ENCODE measurements at places on chromosomes 7 and 10. TPM values are rescaled to one million over a fixed set of nuclear protein-coding genes. Genes with fewer than 3 reads are reported as not detected.
A peak's percentile ranks its signal among the peaks of the same experiment; 100 is the strongest.

GRCh38 chr7:80823057-80823456 is 95.8 kb downstream of the SEMA3C start:
- DNase-seq: no peak

Gene RHOBTB1
- total RNA-seq: 12.1 TPM

GRCh38 chr7:77866786-77867536 is 68.4 kb downstream of the PHTF2 start:
- DNase-seq: no peak

Gene MCM10
- total RNA-seq: 0.62 TPM

- DNase-seq: no peak
These were observed 189.9 kb downstream of the PPP1R9A start for GRCh38 chr7:95097291-95097690.

DNA sequence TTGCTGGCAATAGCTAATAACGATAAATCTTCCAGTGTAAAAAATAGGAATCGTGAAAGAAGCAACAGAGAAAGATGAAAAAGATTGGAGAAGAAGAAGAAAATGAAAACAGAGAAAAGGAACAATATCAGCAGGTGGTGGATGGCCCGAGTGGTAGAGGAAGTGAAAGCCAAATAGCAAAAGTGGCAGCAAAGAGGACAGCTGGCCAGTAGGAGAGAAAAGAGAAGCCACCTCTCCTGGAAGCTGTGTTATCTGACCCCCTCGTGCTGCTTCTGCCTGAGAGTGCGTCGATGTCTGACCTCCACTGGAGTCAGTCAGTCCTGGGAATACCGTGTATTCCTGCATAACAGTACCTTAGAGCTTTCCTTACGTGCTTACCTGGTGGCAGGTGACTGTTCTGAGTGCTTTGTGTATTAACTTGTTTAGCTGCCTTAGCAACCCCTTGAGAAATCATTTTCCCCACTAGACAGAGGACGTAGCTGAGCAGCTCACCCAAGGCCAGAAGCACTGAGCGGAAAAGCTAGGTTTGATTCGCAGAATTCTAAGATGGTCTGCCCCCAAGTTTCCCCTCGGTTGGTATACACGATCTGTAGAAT is 88.3 kb downstream of the CHN2 start:
- DNase-seq: no peak

DNA sequence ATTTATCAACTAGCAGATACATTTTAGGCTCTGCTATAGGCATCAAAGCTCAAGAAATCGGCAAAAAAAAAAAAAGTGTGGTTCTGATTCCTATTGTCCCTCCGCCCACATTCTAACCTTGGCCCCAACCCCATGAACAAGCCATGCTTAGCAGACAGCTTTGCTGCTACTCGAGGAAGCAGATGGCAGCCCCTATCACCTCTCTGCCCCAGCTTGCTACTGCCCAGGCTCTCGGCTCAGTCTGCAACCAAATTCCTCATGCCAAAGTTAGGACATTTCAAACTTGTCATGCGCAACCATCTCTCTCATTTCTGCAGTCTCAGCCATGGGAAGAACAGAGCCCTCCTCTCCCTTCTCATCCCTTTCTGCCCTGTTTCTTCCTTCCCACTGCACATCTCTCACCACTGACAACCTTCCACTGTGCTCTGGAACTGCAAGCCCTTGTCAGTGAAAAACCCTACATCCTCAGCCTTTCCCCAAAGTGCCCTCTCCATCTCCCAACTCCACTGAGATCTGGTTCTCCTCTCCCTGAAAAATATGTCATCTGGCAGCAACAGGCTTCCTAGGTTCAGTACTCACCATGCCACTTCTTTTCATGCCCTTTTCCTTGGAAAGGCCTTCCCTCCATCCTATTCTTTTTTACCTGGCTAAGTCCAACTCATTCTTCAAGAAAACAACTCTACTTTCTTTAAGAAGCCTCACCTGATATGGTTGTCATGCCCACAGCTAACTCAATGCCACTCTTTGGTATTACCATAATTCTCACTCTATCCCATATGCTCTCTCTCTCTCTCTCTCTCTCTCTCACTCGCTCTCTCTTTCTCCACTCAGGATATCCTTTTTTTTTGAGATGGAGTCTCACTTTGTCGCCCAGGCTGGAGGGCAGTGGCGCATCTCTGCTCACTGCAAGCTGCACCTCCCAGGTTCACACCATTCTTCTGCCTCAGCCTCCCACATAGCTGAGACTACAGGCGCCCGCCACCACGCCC is 60.1 kb upstream of the FHIP2A start:
- DNase-seq: no peak

DNA sequence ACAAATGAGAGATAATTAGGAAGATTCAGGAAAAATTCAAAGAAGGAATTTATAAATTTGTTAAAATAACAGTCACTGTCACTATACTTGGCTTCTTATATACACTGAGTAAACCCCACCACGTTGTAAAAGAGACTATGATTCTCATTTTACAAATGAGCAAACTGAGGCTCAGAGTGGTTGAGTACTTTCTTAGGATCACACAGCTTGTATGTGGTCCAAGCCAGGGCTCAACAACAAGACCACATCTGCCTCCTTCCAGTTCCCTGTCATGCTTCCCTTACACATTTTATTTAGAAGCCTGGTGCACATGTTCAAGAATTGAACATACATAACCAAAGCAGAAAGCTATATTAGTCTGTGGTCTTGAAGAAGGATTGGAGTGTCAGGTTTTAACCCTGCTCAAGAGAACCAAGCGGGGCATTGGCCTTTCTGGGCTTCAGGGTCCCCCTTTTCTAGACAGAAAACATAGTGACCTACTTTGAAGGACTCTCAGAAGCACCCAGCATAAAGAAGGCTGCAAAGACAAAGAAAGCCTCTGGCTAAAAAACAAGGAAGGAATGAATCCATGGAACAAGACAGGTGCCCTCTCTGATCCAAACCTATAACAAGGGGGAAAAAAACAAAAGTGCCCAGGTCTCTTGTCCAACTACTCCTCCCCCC is 846 bp downstream of the MRLN start:
- DNase-seq: no peak

DNA sequence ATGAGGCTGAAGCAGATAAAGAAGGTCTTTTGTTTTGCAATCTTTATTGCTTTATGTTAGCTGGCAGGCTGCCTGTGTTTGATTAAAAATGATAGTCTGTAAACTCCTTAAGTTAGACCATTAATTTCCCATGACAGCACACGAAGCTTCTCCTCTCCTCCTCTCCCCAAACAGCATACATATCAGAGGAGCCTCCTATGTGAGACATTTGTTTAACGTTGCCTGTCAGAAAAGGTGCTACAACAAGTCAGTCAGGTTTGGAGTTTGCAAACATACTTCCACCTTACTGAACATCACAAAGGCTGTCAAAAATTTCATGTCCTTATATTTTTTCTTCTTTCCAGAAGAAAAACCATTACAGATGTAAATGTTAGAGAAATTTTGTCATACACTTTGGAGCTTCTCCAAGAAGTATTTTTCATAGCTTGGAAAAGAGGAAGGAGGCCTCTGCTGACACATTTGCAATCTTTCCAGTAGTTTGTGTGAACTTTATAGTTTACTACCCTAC is 393.1 kb downstream of the EXOC4 start:
- no peak for DNase-seq

GRCh38 chr7:39132306-39132705 is 154.6 kb downstream of the POU6F2 start:
- no peak for DNase-seq

- no peak for DNase-seq
These were observed 186.4 kb downstream of the CACNA2D1 start for GRCh38 chr7:82257118-82257695.

DNA sequence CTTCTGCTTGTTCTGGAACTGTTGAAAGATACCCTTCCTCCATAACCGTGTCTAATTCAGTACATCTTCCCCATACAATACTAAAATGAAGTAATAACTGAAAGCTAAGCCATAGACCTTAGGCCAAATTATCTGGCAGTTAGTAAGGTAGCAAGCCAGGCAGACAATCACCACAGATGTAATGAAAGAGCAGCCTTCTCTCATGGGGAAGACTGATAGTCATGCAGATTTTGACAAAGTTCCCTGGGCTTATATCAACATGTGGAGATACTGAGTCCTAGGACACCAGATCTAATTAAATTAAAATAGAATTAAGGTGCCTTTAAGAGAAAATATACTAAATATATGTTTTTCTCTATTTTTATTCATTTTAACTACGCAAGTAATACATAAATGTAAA is 61.5 kb downstream of the PON1 start:
- no peak for DNase-seq

GRCh38 chr10:72334825-72335393 is 19.8 kb downstream of the DNAJB12 start:
- DNase-seq: peak; percentile 94

Gene THAP5
- 20.3 TPM for total RNA-seq

Gene CYP26C1
- 0.05 TPM for total RNA-seq

- no peak for DNase-seq
These were observed 1086.6 kb upstream of the SORCS1 start for GRCh38 chr10:108250936-108251620.

GRCh38 chr10:116000151-116000842 is 272.7 kb downstream of the GFRA1 start:
- no peak for DNase-seq

GRCh38 chr7:105723572-105723971 is 142.3 kb upstream of the EFCAB10 start:
- no peak for DNase-seq

- DNase-seq: no peak
These were observed 371.7 kb downstream of the INHBA start for GRCh38 chr7:41331194-41331593.

- peak; percentile 72 for DNase-seq
These were observed 88.2 kb downstream of the ELFN1 start for GRCh38 chr7:1758028-1758858.

DNA sequence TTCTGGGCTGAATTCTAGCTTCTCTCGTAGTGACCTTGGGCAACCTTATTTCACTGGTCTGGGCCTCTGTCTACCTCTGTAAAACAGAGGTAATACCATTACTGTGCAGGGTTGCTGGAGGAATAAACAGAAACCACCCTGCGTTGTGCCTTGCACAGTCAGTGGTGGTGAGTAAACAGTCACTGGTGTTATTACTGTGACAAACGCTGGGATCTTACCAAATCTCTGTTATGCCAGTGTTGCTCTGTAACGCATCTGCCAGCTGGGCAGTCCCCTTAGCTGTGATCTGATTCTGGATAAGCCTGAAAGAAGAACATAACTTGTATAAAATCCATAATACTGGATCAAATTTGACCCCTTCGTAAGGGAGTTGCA is 49.4 kb downstream of the NOD1 start:
- no peak for DNase-seq

- DNase-seq: no peak
These were observed 165.7 kb downstream of the GRID1 start for GRCh38 chr10:86200867-86201266.

Gene ANKRD1
- 2,249 TPM for total RNA-seq

- DNase-seq: no peak
These were observed 7.8 kb upstream of the RBM28 start for GRCh38 chr7:128351296-128352152.

DNA sequence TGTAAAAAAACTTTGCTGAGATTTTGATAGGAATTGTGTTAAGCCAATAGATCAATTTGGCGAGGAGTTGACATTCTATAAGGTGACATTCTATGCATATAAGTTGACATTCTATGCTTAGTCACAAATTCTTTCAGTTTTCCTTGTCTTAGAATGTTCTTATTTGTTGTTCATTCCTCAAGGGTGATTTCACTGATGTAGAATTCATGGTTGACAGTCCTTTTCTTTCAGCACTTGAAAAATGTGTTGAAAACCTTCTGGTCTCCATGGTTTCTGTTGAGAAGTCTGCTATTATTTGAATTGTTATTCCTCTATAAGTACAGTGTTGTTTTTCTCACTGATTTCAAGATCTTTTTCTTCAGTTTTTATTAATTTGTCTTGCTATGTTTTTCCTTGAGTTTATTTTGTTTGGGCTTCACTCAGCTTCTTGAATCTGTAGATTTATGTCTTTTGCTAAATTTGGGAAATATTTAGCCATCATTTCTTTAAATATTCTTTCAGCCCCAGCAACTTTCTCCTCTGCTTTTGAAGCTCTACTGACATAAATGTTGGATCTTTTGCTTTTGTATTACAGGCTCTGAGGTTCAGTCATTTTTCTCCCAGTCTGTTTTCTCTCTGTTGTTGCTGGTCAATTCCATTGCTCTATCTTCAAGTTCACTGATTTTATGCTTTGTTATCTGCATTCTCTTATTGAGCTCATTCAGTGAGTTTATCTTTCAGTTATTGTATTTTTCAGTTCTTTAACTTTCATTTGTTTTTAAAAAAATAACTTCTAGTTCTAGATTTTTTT is 154.9 kb downstream of the SDK1 start:
- no peak for DNase-seq

GRCh38 chr10:97948822-97949221 is 81.6 kb downstream of the CRTAC1 start:
- no peak for DNase-seq

DNA sequence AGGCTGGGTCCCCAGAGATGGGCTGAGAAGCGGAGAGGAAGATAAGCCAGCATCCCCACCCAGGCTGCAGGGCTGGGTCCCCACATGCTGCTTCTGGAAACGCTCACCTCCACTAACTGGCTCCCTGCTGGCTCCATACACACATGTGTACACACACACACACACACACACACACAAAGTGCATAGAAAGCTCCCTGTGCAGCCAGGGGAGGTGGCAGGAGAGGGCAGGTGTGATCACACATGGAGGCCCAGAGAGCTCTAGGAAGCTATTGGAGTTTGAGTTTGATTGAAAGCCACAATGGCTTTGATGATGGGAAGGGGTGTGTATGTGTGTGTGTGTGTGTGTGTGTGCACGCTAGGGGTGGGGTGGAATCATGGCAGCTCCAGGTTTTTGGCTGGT is 29.3 kb downstream of the CXCL12 start:
- DNase-seq: no peak

DNA sequence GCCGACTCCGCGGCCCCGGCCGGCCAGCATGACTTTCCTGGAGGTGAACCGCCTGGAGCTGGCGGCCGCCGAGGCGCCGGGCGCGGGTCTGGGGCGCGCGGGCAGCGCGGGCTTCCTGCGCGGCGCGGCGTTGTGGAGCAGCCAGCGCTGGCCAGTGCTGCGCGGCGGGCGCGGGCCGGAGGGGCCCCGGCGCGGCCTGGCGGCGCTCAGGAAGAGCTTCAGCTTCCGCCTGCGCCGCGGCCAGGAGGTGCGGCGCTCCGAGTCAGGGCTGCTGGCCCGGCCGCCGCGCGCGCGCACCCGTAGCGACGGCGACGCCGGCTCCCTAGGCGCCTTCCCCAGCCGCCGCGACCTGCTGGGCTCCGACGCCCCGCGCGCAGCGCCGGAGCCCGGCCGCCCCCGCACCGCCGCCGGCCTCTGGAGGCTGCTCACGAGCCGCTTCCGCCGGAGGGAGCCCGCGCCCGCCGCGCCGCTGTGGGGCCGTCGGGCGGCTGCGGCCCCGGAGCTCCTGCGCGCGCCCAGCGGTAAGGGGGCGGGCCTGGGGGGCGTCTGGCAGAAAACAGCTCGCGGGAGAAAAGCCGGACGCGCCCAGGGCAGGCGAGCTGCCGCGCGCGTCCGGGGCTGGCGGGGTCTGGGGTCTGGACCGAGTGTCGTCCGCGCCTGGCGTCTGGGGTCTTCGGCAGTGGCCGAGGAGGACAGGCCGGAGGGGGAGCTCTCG is 29.0 kb downstream of the AGAP3 start:
- no peak for DNase-seq

DNA sequence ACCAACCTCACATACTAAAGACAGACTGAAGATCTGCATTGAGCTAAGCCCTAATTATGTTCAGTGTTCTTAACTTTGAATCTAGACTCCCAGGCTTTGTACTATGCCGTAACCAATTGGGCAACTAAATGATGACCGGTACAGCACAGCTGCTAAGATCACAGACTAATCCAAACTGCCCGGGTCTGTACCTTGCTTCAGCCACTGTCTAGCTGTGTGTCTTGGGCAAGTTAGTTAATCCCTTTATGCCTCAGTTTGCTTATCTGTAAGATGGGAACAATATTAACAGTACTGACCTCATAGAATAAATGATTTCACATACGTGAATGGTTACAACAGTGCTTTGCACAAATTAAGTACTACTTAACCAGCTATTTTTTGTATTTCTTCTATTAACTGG is 205.8 kb upstream of the NFE2L3 start:
- no peak for DNase-seq
